ENCODE measurements at places on chromosomes 2 and 18. TPM values are rescaled to one million over a fixed set of nuclear protein-coding genes. Genes with fewer than 3 reads are reported as not detected.

FEV gene
- not detected for total RNA-seq

REG3A gene
- total RNA-seq = not detected

ZNF385B gene
- total RNA-seq = 3.9 TPM

NAT8 gene
- not detected for total RNA-seq

CREG2 gene
- not detected for total RNA-seq

ECEL1 gene
- total RNA-seq = 1.8 TPM

COL4A3 gene
- total RNA-seq = 7.1 TPM

MAB21L4 gene
- total RNA-seq = not detected

DNA sequence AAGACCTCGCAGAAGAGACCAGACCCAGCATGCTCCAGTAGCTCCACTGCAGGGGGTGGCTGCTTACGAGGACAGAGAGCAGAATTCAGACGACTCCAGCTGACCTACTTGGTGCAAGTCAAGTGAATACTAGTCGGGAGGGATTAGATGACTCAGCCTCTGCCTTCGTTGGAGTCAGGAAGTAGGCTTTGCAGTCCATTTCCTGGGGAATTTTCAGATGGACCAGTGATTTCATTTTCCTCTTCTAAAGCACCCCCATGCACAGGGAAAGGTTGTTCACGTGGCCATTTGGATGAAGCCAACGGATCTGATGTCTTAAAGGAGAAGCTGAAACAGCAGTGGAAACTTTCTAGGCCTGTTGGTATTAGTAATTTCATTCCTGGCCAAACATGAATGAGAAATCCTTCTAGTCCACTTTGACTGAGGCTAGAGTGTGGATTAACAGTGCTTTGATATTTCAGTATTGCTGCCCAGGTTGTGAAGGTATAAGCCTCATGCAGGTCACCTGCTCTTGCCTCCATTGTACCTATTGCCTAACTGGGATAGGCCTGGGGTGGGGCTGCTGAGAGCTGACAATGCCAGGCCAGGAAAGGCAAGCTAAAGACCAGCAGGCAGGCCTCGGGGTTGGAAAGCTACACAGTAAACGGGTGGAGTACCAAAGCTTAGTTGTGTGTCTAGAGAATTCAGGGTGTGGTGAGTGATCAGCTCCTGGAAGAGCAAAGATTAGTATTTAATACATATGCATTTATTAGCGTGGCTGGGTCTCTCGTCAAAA is 117.6 kb upstream of the FOSL2 start:
- no peak for DNase-seq

- no peak for DNase-seq
Observed at GRCh38 chr2:215371915-215372897, 60.3 kb downstream of the ATIC start.

DNA sequence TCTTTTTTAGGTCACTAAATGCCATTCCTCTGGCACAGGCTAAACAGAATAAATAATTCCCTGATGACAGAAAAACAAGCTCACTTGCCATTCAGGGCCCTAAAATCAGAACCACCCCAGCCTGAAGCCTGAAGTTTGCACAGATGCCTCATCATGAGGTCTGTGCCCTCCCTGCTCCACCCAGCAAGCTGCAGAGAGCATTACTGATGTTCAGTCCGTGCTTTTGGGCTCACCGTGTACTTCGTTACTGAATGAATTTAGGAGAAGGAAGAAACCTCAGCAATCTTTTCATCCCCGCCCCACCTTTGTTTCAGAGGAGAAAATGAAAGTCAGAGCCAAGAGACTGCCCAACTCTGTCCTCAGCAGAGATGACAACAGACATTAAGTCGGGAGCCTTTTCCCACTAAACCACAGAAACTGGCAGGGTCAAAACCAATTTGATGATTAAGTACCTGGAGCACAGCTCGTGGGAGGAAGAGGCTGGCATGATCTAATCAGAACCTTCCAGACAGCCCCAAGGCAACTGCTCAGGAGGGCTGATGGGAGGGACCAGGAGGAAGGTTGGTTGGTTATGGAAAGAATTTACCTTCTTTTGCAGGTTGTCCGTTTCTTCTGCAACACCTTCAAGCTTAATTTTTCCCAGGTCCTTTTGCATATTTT is 122.7 kb downstream of the LAMA1 start:
- DNase-seq = no peak

GRCh38 chr2:8202132-8202531 is 479.7 kb upstream of the ID2 start:
- DNase-seq = no peak

GRCh38 chr2:215839309-215839708 is 174.0 kb downstream of the MREG start:
- DNase-seq = no peak

DNA sequence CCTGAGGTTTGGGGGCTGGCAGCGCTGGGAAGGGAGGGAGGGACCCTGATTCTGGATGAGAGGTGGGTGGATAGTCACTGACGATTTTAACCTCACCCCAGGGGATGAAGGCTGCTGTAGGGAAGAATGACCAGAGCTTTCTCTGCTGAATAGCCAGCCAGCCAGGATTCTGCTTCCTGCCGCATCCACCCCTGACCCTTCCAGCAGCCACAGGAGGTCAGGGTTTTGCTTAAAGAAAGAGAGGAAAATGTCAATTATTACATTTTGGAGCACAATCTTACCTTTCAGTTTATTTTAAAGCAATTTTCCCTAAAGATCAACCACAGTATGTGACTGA is 217.7 kb downstream of the GBX2 start:
- no peak for DNase-seq

GRCh38 chr2:195251214-195251613 is 405.8 kb upstream of the SLC39A10 start:
- DNase-seq = no peak

GRCh38 chr2:105144152-105144940 is 97.2 kb upstream of the GPR45 start:
- no peak for DNase-seq

- no peak for DNase-seq
Observed at GRCh38 chr2:223084873-223085272, 32.9 kb downstream of the KCNE4 start.

- DNase-seq = no peak
Observed at GRCh38 chr2:212032536-212033219, 505.9 kb downstream of the ERBB4 start.

DNA sequence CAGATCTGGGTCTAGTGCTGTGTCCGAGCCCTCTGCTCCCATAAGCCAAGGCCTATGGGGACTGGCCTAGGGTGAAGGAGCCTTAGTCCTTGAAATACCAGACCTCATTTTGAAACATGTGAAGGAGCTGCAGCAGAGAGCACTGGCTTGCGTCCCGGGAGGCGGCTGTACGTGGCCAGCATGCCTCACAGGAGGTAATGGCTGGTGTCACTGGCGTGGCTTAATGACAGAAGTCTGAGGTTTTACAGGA is 72.7 kb upstream of the OTOS start:
- no peak for DNase-seq

- no peak for DNase-seq
Observed at GRCh38 chr2:122514451-122514996, 759.1 kb downstream of the TSN start.

DNA sequence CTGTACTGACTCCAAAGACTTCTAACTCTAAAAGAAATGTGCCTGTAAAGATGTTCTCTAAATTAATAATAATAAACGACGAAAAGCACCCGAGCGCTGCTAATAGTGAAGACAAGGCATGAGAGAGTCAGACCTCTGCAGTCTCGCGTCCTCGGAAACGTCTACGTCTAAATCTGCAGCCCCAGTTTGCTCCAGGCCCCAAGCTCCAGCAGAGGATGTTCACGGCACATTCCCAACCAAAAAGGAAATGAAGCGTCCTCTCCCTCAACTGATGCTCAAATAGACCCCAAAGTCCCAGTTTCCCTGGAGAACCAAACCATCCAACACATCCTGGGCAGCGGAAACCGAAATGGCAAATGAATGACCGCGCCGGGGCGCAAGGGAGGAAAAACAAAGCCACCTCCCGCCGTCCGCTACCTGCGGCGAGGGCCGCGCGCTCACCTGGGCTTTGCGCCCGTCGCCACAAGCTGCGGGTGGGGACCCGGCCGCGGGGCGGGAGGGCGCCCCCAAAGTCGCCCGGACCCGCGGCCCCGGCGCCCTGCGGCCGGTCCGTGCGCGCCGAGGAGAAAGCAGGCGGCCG is 47.1 kb upstream of the CCDC150 start:
- DNase-seq = no peak

DNA sequence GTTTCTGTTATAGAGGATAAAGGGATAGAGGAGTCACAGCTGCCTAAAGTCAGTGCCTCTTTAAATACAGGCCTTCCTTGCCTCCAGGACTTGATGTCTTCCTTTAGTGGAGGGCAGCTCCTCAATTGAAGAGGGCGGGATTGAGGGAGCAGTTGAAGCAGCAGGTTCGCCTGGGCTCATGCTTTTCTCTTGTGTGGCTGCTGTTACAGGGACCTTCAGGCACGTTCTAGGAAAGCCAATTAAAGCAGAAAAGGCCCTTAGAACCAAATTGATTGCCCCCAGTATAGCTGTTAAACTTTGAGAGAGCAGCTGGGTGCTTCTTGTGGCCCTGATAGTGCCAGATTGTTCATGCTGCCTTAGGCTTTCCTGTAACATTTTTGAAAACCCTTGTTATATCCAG is 42.0 kb upstream of the LTBP1 start:
- DNase-seq = no peak

- no peak for DNase-seq
Observed at GRCh38 chr2:84487298-84487996, 28.4 kb upstream of the SUCLG1 start.

All from tibial nerve (tissue), 4 donors.